ENCODE measurements at places on chromosomes 12 and 14.

DNA sequence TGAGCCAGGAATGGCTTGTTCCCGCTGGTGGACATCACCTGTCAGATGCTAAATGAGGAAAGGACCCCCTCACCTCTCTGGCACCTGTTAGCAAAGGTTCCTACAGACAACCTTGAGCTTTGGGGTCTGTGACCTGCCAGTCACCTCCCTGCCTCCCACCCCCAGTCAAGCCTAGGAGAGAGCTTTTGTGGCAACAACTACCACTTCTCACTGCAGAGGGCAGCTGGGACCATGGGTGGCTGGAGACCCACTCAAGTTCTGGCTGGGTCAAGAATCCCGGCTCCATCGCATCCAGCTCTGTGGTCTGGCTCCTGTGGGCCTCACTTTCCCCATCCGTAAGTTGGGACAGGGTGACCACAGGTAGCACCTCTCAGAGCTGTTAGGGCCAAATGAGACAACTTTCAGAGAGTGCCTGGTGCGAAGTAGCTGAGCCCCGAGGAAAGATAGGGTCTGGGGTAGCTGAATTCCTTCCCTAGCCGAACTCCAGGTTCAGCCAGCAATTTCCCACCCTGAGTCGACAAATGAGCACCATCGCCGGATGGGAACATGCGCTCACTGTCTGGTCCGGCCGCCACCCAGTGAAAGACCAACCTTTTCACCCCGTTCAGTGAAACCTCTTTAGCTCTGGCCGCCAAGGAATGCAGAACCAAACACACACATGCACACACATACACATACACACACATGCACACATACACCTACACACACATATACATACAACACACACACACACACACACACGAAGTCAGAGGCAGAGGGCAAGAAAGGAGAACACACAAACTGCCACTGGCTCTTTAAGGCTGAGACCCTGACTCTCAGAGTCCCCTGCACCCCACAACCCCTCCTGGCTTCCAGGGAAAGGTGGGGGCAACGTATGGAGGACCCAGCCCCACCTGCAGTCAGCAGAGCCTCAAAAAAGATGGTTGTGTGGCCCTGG, 1.9 kb downstream of the TMEM119 start:
- DNase-seq = peak; percentile 45

- DNase-seq = peak; percentile 73
Observed at GRCh38 chr12:113261847-113262470, 40.7 kb downstream of the TPCN1 start.

GRCh38 chr12:60231303-60231702, 635.5 kb downstream of the SLC16A7 start:
- no peak for DNase-seq

- no peak for DNase-seq
Observed at GRCh38 chr12:64714551-64714968, 44.6 kb downstream of the GNS start.

GRCh38 chr14:96653597-96653996, 143.6 kb upstream of the VRK1 start:
- no peak for DNase-seq

DNA sequence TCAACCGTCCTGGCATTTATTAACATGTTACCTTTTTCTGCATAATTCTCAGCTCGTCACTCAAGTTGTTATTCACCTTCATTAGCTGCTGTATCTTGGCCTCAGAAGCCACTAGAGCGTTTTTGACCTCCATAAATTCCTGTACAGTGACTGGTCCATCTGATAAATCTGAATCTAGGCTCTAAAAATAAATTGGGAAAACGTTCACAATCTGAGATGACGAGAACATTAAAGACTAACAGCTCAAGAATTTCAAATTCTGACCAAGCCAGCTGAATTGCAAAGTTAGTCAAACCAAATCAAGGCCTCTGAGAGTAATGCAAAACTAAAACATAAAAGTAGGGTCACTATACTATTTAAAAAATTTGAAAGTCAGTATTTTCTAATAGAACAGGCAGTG, 45.0 kb downstream of the GIT2 start:
- DNase-seq = peak; percentile 84

- DNase-seq = peak; percentile 21
Observed at GRCh38 chr12:96015672-96016071, 19.5 kb upstream of the HAL start.

DNA sequence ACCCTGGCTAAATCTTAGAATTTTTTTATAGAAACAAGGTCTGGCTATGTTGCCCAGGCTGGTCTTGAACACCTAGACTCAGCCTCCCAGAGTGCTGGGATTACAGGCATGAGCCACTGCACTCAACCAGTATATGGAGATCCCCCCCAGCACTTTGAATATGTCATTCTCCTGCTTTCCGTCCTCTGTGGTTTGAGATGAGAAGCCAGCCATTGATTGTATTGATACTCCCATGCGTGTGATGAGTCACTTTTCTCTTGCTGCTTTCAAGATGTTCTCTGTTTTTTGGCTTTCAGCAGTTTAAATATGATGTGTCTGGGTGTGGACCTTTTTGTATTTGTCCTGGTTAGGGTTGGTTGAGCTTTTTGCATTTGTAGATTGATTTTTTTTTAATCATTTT, 75.2 kb upstream of the DNM1L start:
- peak; percentile 11 for DNase-seq

DNA sequence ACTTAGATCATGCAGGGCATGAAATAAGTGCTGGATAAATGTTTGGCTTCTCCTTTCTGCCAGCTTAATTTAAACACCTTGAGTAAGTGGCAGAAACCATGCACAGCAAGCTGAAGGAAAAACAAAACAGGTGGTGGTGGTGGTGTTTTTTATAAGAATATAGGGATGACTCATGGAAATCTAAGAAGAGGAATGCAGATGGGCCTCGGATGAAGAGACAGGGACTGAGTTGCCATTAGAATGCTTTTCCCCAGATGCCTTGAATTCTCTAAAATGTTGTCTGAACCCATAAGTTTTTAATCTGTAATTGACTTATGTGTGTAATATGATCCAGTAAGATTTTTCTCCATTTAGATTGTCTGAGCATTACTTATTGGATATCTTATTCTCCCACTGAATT, 93.1 kb upstream of the ZDHHC17 start:
- DNase-seq = peak; percentile 64

GRCh38 chr12:29343022-29343799, 37.8 kb downstream of the ERGIC2 start:
- no peak for DNase-seq

DNA sequence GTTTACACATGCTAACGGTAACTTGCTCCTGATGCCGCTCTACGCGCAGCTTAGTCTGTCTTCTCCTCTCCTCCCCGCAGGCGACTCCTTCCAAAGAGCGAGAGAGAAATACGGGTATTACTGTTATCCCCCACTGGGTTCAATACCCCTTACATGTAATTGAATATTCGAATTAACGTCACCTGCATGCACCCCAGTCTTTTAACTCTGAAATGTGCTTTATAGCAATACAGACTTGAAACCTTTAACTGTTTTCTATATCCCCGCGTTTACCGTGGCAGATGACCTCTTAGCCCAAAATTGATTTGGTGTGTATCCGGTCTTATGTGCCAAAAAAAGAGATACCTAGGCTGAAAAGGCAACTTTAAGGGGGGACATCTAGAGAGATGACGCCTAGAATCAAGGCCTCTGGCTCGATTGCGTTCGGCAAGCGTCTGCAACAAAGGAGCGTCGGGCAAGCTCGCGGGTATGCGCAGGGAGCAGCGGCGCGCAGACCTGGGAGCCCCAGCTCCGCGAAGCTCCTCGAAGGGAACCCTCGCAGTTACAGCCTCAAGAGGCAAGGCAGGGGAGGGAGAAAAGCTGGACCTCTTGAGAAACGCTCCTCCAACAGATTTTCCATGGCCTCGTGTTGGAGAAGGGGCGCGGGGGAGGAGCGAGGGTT, 6.8 kb upstream of the FOXG1 start:
- DNase-seq = no peak

DNA sequence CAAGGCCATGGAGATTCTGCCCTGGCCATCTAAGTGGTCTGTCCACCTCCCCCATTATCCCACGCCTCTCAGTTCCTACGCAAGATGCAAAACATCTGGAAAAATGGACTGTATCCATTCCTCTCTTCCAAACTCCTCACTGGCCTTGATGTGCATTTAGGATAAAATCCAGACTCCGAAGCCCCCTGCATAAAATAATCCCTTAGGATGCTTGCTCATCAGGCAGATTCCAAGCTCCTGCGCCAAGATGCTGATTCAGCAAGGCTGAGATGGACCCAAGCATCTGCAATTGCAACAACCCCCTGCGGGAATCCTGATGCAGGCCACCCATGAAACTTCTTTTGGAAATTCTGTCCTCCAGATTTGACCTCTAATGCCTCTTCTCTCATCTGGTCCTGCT, 81.6 kb downstream of the SPRING1 start:
- DNase-seq = no peak

DNA sequence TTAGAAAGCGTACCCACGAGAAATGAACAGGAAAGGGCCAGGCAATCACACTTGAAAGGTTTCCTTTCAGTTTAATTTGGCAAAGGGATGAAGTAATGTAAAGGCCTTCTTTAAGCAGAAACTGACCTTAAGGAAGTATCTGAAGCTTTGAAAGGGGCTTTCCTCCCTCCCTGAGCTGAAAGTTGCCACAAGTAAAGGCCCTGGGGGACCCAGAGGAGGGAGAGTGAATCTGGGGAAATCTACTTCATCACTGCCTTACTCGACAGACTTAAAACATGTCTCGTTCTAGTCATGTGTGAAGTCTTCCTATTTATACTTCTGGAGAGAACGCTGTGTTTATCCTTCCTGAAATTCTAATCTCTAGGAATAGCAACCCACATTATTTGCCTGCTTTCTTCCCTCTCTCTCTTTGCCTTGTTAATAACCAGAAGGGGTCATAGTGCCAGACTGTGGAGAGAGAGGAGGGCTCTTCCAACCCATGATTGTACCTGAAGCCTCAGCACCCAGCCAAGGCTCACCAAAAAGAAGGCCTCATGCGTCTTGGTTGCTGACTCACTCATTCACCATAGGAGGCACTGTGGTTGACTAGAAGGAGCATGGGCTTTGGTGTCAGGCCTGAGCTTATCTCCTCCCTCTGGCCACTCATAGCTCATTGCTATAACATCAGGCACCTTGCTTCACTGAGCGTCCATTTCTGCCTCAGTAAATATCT, 10.2 kb upstream of the GPX2 start:
- no peak for DNase-seq

DNA sequence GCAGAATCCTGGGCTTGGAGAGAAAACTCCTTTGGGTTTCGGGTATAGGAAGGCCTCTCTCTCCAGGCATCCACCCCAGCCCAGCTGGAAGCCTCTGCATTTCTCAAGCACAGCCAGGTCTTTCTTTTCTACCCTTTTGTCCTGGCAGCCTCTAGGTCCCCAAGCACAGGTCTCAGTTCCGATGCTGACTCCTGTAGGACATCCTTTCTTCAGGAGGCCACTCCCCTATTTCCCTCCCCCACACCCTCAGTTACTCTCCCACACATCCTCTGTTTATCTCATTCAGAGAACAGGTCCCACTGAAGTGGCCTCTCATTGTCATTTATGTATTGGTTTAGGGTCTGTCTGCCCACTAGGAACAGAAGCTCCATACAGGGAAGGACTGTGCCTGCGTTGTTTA, 352.6 kb downstream of the VRK1 start:
- DNase-seq = no peak

DNA sequence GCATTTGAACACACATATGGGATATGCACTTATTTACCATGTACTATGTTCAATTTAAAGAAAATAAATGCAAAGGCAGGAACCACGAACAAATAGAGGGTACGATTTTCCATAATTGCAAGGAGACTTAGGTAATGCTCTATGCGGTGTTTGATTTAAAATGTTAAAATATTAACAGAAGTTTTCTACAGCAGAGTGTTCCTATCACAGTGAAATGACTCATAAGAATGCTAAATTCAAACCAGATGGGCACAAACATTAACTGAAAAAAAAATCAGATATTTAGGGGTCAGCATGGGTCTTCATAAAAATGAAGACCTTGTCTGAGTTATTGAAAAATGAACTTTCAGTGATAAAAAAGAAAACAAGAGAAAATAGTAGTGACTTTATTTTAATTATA, 65.4 kb downstream of the LLPH start:
- peak; percentile 74 for DNase-seq

Measured in adipocyte (in vitro differentiated cells).